CD4-positive, alpha-beta memory T cell (primary cell): ENCODE measurements at places on chromosomes 12 and 14. TPM values are rescaled to one million over a fixed set of nuclear protein-coding genes. Genes with fewer than 3 reads are reported as not detected.

The ZFHX2 gene
- polyA plus RNA-seq = not detected

The OTOGL gene
- polyA plus RNA-seq = not detected

The KITLG gene
- polyA plus RNA-seq = not detected

The VWF gene
- 0.15 TPM for polyA plus RNA-seq

The USP5 gene
- 73.0 TPM for polyA plus RNA-seq

The CLSTN3 gene
- 6.7 TPM for polyA plus RNA-seq

The CYP27B1 gene
- polyA plus RNA-seq = 0.55 TPM

The IFNG gene
- 2.8 TPM for polyA plus RNA-seq

The FAM181A gene
- polyA plus RNA-seq = not detected

The RD3L gene
- polyA plus RNA-seq = not detected
